Breast epithelium (tissue), 4 donors: ENCODE measurements at places on chromosomes 3 and 15.

DNA sequence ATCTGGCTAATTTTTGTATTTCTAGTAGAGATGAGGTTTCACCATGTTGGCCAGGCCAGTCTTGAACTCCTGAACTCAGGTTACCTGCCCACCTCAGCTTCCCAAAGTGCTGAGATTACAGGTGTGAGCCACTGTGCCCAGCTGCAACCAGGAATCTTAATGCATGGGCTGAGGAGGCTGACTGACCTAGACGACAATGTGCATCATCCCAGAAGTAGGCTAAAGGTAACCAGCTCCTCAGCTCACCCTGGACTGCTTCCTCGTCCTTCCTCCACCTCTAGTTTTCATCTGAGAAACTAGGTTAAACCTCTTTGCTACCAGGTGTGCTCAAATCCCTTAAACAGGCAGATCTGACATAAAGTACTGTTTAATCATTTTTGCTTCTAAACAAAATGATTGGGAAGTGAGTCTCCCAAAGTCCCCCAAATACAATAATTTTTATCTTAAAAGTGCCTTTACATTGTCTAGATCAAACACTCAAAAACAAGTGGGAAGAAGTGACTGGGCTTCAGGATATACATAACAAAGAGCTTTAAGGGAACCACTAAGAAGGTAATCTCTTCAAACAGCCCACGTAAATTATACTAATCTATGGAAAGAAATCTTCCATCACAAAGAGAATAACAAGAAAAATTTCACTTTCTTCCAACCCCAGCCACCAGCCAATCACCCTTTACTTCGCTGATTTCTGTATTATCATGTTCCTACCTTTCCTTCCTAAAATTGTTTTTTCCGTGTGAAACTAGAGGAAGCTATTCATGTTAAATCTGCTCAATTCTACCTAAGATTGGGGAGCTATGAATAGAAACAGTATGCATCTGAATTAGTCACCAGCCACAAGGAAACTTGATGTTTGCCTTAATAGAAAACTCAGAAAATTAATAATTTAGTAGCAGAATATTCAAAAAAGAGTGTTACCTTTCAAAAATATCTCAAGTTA is 34.7 kb downstream of the IGF2BP2 start:
- no peak for DNase-seq

GRCh38 chr3:88485001-88485400 is 335.2 kb downstream of the C3orf38 start:
- no peak for DNase-seq

DNA sequence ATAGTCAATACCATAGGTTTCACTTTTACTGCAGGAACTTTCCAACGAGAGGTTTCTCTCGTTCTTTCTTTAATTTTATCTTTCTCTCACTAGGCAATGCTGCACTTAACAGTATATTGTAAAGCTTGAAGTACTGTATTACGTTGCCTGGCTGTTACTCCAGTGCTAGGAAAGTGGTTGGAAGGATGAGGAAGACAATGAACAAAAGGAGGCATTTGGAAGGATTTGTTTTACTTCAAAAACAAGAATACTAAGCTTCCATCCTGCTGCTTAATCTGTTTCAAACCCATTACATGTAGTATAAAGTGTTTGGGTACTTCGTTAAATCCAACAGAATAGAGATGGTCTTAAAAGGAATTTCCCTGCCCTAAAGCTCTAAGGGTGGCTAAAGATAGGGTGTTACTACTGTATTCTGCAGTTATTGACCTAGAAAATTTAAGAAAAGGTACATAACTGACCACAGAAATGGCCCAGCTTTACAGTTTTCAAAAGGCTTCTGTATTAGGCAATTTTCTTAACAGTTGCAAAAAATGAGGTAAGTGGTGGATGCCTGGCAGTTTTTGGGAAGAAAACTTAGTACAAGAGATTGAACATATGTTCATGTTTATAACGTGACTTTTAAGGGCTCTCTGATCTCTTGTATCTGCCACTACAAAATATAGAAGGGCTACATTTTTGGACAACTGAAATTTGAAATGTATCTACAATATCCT is 785 bp upstream of the IFT57 start:
- DNase-seq = no peak

GRCh38 chr3:187210091-187210490 is 12.8 kb downstream of the RTP1 start:
- no peak for DNase-seq

- no peak for DNase-seq
Measured at GRCh38 chr3:147215660-147216059, 190.7 kb downstream of the ZIC4 start.

DNA sequence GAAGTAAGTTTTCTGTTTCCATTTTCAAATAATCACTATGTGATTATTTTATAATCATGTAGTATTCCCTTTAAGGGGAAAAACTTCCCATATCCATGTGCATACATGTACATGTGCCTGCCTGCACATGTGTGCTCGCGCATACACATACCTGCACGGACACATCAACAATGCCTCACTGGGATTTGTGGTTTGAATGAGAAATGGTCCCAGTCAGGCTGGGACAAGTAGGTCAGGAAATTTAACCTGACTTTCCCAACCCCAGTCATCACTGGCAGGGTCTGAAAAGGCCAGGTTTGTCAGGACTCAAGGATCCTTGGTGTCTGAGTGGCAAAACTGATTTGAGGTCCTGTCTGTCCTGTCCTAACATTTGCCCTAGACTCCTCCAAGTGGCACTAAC is 109.3 kb upstream of the MRPS22 start:
- no peak for DNase-seq

- DNase-seq = no peak
Measured at GRCh38 chr3:48196611-48197010, 8.4 kb upstream of the CDC25A start.

DNA sequence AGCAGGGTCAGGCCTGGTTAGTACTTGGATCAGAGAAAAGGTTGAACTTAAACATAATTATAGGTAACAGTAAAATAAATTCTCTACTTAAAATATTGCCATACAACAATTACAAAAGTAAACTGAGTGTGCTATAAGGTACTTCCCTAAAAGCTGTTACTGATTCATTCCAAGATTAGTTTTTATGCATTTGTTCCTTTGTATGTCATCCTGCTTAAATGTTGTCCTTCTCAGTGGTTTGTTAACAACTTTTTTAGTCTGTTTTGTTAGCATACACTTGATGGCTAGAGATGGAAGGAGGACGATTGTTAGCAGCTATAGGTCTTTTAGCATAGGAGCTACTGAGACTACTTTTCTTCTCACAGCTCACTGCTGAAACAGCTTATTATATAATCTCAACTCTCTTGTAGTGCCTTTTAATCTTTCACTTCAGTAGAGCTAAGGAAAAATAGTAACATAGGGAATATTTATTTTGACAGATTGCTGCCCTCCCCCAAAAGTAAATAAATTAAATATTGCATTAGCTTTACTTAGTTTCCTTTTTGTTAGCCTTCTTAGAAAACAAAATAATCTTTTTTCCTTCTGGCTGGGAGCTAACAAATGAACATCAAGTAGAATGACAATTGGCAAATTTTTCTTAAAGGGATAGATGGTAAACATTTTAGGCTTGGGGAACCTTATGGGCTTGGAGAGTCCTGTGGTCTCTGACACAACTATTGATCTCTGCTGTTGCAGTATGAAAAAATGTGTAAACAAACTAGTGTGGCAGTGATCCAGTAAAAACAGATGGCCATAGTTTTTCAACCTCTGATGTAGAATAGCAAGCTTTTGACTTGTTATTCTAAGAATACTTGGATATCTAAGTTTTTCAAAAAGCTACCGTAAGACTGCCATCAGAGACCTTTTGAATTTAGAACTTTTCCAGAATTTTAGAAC is 39.5 kb downstream of the USP8 start:
- DNase-seq = no peak

DNA sequence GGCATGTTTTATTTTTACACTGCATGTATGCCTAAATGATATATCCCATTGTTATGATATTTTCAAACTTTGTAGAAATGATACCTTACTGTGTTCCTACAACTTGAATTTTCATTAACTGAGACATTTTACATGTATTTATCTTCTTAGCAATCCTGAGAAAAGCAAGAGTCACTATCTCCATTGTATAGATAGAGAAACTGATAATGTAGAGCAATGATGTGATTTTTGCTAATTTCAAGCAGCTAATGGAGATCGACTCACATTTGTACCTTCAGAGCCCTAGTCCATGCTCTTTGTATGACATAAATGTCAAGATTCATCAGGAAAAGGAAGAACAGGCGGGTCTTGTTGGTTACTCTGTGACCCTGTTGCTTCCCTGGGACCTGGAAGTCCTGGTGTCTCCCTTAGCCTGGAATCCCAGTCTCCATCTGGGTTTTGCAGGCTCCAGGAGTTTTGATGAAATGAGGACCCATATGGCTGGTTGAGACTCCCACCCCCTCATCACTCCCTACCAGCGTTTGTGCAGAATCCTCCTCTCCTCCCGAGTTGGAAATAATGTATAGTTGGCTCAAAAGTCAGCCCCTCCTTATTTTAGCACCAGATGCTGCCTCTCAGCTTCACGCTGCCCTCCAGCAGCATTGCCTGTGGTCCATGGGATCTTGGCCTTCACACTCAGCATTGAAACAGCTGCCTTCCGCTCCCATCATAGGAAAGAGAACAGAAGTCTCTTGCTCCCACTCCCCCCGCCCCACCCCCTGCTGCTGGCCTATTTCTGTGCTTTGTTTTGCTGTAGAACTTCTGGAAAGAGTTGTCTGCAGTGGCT is 67.1 kb downstream of the APBA2 start:
- no peak for DNase-seq

DNA sequence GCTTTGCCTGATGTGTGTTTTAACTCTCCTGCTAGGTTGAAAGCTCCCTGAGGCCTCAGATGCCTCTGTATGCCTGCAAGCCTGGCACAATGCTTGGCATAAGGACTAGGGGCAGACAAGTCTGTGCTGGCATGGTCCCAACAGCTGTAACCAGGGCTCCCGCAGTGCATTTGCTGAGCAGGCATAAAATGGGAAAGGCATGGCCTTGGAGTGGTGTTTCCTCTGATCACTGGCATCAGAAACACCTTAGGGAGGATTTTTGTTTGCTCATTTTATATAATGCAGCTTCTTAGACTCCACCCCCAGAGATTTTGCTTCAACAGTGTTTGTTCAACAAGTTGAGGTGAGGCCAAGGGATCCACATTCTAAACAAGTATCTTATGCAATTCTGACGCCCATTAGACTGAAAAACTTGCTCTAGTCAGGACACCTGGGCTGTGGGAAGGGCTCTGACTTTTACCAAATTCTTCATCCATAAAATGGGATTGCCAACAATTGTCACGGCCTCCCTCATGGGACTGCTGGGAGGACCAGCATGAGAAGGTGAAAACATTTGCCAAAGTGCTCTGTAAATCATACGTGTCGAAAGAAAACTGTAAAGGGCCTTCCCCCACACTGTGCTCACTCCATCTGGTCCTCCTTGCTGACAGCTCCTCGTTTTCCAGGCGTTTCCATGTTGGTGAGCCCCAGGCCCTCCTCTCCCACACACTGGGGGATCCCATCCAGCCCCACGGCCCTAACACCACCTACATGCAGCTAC is 43.1 kb downstream of the STARD5 start:
- DNase-seq = no peak

DNA sequence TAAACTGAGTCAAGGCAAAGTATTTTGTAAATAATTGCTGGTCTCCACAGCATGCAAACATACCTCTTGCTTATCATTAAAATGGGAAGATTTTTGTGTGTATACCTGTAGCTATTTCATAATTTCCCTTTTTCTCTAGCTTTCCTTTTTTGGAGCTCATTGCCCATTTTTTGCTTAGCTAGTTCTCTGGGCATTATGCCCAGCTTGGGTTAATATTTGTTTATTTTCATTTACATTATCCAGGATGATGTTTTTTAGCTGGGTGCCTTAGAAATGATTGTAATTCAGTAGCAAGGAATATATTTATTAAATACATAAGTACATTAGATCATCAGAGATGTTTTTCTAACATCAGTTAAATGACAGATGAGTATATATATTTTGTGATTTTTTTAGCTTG is 1271.7 kb upstream of the GBE1 start:
- no peak for DNase-seq

DNA sequence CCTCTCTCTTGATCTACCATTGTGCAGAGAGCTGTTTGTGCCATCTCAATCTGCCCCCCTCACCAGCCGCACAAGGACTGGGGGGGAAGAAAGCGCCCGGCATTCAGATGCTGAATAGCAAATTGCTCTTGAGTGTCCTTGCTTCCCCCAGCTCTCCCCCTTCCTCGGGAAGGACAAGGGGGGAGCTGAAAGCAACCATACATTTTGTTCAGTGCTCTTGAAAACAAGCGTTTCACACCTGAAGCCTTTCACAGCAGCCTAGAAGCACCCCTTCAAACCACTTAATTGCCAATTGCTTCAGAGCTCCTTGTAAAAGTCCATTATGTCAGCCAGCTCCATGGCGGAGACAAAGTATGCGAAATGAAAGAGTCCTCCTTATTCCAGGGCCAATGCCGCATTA is 540.1 kb downstream of the NR2F2 start:
- no peak for DNase-seq

GRCh38 chr15:77495838-77496596 is 75.3 kb downstream of the HMG20A start:
- no peak for DNase-seq

DNA sequence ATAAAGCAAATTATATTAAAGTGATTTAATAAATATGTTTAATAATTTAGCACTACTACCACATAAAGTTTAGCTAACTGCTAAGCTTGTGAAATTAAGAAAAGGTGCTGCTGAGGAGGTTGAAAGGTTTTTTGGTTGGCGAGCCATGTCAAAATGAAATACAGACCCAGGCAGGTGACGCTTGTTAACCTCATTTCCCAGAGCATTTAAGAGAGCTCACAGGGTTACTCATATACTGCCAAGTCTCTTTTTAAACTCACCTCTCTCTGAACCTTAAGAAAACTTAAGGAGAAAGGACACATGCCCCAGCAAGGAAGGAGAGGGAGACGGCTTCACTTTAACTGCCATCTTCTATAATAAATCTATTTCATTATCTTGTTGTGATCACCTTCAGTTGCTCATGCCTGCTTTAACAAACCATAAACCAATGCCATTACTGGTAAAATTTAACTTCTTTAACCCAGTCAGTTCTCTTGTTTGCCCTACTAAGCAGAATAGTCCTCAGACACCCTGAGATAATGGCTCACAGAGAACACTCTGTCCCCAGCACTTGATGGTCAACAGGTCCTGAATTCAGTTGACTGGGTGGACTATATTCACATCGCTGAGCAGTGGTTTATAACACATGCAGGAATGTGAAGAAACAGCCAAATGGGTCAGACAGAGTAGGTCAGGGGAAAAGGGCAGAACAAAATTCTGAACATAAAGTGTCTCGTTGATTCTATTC is 540.1 kb downstream of the UNC13C start:
- DNase-seq = no peak

- DNase-seq = no peak
Measured at GRCh38 chr15:66846031-66846430, 144.0 kb downstream of the SMAD6 start.

DNA sequence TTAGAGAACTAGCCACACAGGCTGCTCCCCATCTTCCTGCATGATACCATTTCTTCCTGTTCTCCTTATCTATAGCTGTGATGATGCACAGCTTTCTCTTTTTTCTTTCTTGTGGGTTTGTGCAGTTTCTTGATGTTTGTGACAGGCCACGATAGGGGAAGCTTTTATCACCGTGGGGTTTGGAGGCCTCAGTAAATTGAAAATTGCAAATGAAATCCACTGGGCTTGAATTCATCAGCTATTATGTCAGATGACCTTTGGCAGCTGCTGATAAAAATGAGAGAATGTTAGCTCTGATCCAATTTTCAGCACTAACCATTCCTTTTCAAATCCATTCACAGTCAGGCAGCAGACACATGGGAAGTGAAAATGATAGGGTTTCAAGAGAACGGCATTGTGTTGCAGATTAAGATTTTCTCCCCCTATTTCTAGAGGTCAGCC is 176.9 kb upstream of the SOX2 start:
- DNase-seq = no peak

- no peak for DNase-seq
Measured at GRCh38 chr3:48928679-48929078, 10.0 kb downstream of the ARIH2 start.
